ENCODE measurements at places on chromosomes 2 and 18.

DNA sequence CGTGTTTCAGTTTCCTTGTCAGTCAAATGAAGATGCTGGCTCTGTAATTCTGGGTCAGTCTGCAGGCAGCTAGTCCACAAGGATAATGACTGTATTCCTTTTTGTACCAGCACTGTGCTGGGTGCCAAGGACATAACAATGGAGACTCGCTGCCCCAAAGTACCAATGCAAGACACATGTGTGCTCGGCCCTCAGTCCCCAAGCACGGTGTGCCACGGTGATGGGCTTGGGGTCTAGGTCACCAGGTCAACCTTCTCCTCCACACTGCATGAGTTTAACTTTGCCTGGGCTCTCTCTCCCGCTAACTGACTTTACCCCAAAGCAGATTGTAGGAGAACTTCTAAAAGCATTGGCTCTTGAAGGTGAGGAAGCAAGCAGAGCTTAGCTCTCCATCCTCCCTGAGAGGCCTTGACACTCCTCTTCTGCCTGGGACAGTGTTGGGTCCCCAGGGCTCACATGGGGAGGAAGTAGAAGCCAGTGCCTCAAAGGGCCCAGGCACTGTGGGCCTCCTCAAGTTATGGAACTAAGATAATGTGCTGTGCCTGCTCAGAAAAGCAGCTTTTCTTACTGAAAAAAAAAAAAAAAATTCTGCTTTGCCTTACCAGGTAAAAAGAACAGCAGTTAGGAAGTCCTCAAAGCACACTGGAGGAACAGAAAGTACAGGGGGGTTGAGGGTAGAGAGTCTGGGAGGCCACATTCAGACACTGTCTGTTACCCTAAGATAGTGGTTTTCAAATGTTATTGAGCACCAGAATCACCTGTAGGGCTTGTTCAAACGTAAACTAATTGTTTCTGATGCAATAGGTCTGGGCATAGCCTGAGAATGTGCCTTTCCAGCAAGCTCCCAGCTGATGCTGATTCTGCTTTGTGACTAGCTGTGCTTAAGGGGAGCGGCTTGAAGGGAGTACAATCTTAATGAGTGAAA, 276.4 kb upstream of the CXCR4 start:
- DNase-seq, result peak; percentile 41

GRCh38 chr2:74441690-74442482, at the start of gene RTKN:
Gene RTKN, minus strand, starts transcription at chr2:74441937. Its CDS starts 121 bp downstream, at chr2:74441816.
- DNase-seq, result no peak

- DNase-seq, result no peak
Observed at GRCh38 chr2:2825062-2825461, 494.0 kb upstream of the MYT1L start.

DNA sequence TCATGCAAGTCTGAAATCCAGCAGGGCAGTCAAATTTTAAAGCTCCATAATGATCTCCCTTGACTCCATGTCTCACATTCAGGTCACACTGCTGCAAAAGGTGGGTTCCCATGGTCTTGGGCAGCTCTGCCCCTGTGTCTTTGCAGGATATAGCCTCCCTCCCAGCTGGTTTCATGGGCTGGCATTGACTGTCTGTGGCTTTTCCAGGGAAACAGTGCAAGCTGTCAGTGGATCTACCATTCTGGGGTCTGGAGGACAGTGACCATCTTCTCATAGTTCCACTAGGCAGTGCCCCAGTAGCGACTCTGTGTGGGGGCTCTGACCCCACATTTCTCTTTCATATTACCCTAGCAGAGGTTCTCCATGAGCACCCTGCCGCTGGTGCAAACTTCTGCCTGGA, 220.6 kb upstream of the COPS8 start:
- no peak for DNase-seq

DNA sequence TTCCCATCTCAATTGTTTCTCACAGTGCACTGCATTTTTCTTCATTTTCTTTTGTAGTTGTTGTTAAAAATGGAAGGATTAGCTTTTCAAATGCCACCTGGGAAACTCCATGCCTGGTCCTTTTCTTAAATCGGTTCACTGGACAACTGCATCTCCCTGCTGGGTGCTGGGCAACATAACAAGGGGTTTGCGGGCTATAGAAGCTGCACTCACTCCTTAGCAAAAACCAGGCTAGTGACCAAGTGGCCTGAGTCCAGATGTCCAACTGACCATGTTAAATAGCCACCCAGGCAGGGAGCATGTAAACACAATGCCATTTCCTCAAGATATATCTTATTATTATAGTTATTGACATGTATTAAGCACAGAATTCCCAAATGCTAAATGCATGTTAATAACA, 264.9 kb downstream of the ICOS start:
- no peak for DNase-seq

GRCh38 chr2:240912878-240913809, 7.0 kb downstream of the CROCC2 start:
- DNase-seq, result no peak

GRCh38 chr2:103139628-103140268, 377.9 kb downstream of the TMEM182 start:
- DNase-seq, result peak; percentile 9

- DNase-seq, result no peak
Observed at GRCh38 chr2:239204876-239205468, 195.8 kb downstream of the HDAC4 start.

DNA sequence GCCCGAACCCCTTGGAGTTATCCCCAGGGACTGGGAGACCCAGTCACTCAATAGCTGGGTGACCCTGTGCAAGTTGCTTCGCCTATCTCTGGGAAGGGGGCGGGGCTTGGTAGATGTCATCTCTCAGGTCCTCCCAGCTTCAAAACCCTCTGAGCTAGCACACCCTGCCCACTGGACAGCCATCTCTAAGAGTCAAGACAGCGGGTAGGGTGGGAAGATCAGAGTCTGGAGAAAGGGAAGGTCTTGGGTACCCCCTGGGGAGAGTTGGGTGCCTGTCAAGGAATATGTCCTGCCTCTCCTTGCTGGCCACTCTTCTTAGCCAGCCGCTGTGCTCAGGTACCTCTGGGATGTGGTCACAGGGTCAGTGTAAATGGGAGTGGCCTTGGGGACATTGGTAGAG, 8.0 kb downstream of the GLI2 start:
- no peak for DNase-seq

GRCh38 chr2:72077702-72078169, 69.9 kb downstream of the CYP26B1 start:
- no peak for DNase-seq

DNA sequence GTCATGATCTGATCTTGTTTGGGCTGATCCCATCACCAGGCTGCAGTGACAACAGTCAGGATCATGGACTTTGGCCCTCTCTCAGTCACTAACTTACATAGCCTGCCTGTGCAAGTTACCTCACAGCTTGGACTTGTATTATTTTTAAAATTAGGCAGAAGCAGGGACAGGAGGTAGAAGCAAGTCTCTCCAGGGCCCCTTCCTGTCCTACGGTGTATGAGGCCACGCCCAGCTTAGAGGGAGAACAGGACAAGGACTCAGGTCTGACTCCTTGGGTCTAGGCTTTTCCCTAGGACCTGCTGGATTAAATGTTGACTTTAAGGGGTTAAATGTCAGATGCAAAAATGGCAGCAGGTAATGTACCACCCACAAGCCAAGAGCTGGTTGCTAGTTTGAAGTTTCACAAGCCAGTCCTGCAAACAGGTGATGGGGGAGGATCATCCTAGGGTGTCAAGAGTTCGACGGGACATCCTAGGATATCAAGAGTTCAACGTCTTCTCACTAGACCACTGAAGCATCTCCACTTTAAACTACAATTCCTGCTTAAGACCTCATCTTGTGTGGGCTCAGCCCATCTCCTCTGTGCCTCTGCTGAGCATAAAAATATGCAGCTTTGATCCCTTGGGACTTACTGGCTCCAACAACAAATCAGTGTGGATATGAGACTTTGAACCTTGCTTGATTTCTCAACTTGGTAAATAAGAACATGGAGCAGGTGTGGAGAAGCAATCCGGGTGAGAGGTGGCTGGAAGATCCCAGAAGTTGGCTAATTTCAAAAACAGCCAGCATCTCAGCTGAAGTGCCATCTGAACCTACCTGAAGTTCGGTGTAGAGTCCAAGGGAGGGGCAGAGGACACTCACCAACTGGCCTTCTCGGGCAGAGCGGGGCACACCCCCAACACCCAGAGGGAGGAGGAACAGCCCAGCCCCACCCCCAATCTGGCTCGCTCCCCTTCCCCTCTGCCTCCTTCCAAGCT, 39.5 kb downstream of the SFXN5 start:
- DNase-seq, result no peak

- DNase-seq, result no peak
Observed at GRCh38 chr2:66641685-66642084, 206.8 kb downstream of the MEIS1 start.

DNA sequence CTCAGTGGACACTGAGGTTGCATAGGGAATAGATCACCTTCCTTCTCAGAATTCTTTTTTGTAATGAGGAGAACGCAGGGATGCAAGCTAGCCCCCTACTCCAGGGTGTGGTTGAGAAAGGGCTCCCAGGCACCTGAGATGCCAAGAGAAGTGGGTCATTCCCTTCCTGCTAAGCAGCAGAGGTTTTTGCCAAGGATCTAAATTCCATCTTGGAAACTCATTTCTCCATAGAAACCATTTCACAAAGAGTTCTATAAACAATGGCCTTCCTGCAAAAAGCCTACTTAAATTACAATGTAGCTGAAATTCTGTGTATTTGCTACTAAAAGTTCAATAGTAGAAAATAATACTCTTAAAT, 3.7 kb upstream of the PPP3R1 start:
- DNase-seq, result no peak

DNA sequence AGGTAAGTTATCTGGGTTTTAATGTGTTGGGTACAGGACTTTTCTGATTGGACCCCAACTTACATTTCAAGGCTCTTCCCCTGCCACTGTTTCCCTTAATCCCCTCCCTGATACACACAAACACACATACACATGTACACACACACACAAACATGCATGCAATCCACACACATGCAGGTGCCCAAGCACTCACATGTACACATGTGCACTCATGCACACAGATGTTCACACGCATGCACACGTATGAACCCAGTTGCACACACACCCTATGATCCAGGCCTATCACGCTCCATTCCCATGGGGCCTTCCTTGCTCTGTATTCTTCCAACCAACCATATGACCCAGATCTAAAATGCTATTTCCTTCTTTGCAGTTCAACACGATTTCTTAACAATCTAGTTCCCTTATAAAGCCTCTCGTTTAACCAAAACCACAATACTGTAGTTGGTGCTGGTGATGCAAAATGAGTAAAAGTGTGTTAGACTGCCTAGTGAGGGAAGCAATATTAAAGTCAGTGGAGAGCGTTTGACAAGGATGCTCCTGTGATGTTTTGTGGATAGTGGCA, 11.1 kb downstream of the SERPINB8 start:
- no peak for DNase-seq

DNA sequence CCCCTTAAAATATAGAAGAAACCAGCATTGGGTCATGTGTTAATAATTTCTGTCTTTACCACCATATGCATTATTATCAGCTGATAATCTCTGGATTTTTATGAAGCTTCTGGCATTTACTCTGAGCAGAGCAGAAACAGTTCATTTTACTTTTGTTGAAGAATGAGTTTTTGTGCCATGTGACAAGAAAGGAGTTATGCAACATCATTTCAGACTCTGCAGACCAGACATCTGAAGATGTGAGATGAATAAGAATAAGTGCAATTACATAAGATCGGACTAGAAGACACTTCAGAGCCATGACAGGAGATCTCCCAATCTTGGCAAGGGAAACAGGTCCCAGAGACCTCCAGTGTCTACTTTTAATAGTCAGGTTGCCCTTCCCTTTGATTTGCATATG, 869.4 kb upstream of the VRK2 start:
- no peak for DNase-seq

DNA sequence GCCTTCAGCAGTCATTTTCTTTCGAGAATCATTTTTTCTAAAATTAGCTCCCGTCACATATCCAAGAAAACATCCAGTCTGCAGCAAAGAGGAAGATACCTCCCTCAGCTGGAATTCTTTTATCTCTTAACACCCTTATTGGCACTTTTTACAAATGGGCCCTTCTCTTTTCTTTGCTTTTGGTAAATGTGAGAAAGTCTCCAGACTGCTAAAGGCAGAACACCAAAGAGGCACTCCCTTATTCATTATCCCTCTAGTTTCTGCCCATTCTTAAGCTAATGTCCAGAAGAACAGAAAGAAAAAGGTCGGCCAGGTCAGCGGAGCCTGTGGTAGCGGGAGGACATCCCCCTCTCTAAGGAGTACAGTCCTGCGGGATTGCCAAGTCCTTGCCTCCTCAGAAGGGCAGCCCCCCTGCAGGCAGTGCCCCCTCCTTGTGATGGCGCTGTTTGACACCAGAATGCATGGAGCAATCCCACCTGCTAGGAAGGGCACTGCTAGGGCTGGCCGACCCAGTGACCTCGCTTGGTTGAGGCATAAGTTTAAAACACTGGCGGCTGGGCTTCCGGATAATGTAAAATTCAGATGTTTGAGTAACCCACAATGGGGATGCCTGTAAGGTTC, 34.0 kb downstream of the ST6GAL2 start:
- DNase-seq, result no peak

GRCh38 chr18:2223849-2224248, 347.5 kb downstream of the METTL4 start:
- DNase-seq, result peak; percentile 7

DNA sequence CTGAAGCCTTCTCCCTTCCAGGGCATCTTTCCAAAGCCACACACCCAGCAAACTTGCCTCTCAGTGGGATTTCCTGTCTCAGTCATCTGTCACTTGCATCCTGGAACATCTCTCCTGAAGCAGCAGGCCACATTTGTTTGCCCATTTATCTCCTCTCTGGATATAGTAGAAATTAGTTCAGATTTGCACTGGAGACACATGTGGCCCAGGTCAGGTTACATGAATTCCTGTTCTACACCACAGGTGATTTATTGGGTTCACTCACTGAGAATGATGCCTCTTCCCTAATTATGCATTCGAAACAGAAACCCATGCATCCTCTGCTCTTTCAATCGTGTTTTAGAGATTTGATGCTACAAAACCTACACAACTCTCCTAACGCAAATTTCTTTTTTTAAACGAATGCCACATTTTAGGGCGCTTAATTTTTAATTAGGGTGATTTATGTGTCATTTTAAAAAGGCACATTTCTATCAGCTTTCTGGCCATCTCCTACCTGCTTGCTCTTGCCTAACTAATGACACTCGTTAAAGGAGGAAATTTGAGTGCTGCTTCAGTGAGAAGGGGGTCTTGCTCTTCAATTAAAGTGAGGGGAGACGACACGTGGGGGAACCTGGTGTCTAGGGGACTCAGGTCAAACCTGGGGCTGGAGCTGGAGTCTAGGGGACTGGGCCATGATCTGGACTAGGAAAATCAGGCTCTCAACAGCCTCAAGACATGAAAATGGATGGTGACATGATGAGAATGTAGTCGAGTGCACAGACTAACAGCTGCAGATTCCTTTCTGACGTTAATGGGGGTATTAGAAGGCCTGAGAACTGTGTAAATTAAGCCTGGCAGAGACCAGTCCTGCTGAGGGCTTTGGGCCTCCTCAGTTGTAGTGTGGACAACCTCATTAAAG, 221.4 kb downstream of the CLIP4 start:
- DNase-seq, result no peak

- no peak for DNase-seq
Observed at GRCh38 chr2:108965540-108966289, 23.3 kb downstream of the EDAR start.

DNA sequence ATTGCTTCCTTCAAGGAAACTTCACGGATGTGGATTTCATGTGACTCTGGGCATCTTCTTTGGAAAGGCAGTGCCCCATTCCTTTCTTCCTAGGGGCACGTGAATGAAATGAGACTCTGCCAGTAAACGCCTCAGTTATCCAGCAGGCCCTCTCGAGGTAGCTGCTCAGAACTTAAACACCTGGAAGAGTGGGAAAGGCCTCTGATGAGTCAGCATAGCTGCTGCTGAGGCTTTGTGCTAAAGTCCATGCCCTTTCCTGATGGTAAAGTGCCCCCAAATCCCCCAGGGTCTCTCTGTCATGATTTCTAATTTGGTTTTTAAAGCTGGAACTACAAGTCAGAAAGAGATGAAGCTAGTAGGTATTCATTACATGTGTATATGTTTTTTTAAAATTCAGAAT, 3.8 kb downstream of the SLC1A4 start:
- no peak for DNase-seq
